ENCODE measurements at places on chromosomes 6 and 20.

- peak; percentile 92 for DNase-seq
Observed at GRCh38 chr6:26532699-26533531, 5.3 kb upstream of the HMGN4 start.

GRCh38 chr6:34196116-34196832, 40.4 kb upstream of the HMGA1 start:
- peak; percentile 83 for DNase-seq

DNA sequence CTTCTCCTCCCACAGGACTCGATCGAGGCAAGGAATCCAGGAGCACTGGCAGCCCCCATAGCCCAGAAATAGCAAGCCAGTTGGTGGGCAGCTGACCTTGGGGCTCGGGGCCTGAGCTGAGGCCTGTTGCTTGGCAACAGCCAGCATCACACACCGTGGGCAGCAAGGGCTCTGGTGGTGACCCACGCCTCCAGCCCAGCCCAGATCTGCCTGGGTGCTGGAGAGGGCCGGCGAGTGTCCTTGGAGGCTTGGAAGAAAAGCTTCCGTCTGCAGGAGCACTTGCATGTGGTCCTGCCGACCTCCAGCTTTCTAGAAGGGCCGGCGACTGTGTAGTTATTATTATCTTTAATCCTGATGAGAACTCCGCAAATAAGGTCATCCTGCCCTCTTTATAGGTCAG, 67.3 kb downstream of the STK35 start:
- DNase-seq, result no peak

DNA sequence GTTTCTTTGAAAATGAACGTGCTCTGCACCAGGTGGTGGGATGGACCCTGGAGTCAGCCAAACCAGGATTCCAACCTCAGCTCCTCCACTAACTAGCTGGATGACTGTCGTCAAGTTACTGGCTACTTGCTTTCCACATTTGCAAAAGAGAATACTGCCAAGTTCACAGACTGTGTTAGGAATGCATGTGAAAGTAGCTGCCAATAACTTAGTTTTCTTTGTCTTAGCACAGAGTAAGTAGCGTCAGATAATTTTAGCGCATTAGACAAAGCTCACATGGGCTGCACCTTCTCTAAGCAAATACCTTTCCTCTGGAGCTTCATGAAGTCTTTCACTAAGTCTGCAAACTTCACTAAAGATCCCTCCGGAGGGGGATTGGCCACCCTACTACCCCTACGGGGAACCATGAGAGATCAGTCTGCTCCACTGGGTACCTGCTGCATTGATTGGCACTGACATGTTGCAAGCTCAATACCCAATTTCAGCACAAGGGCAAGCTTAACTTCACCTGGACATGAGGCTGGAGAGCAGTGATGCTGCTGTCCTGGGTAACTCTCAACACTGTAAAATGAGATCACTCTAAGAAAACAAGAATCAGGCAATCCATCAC, 113.9 kb downstream of the MBOAT1 start:
- DNase-seq, result no peak

GRCh38 chr6:16321826-16322225, 83.4 kb downstream of the GMPR start:
- no peak for DNase-seq

DNA sequence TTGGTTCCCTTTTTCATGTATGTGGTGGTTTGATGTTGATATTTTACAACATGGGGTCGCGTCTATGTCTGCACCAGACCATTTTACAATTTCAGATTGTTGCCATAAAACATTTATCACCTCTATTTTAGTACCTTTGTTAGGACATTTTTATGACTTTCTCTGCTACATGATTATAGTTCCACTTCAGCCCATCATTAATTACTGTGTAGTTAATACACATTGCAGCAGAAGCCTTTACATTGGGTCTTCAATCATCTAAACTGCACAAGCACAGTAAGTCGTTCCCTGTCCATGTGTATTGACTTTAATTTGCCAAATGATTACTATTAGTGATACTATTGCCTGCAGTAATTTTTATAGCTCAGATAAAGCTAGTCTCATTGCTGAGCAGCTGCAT, 15.7 kb upstream of the TMEM217 start:
- no peak for DNase-seq

DNA sequence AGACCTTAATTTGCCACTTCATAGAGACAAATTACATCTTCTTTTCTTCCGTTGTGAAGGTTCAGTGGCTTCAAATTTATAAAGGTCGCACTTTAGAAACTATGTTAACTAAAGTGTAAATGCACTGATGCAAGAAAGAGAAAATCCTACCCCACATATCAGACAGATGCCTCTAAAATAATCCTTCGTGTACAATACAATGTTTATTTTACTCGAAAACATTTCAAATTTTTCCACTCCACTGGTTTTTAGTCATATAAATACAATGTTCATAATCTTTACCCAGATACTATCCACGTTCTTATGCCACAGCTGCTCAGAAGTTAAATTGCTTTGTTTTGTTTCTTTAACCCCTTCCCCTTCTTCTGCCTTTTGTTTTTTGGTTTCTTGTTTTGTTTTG, 140.3 kb upstream of the LAMP5 start:
- no peak for DNase-seq

DNA sequence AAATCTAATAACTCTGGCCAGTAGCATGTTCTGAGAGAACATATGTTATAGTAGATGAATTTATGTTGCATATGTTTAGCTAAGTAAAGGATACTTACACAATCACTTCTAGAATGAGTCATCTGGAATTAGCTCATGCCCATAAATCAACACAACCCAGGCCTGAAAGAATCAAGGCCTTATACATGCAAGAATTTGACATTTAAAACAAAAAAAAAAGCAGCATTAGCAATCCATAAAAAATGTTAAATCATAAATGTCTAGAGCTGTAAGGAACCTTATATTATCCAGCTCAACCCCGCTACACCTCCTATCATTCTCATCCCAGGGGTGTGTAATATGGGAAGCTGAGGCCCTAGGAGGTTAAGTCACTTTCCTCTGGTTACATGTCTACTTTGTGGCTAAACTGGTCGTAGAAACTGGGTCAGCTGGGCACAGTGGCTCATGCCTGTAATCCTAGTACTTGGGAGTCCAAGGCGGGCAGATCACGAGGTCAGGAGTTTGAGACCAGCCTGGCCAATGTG, 105.2 kb upstream of the CARMIL1 start:
- no peak for DNase-seq

GRCh38 chr6:81790034-81790433, 37.6 kb upstream of the TENT5A start:
- DNase-seq, result no peak

DNA sequence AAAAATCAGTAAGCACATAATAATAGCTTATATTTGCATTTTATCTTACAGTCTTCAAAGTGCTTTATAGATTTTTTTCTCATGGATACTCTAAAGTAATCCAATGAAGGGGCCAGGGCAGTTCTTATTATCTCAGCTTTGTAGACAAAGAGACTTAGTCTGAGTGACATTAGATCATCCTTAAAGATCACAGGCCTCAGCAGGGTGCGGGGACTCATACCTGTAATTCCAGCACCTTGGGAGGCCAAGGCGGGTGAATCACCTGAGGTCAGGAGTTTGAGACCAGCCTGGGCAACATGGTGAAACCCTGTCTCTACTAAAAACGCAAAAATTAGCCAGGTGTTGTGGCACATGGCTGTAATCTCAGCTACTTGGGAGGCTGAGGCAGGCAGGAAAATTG, 14.5 kb downstream of the FERMT1 start:
- no peak for DNase-seq

GRCh38 chr6:87976616-87977015, 71.0 kb upstream of the SPACA1 start:
- DNase-seq, result no peak

- no peak for DNase-seq
Observed at GRCh38 chr6:100426241-100426640, 38.5 kb downstream of the SIM1 start.

GRCh38 chr20:49751397-49751736, 37.7 kb upstream of the B4GALT5 start:
- DNase-seq, result no peak

DNA sequence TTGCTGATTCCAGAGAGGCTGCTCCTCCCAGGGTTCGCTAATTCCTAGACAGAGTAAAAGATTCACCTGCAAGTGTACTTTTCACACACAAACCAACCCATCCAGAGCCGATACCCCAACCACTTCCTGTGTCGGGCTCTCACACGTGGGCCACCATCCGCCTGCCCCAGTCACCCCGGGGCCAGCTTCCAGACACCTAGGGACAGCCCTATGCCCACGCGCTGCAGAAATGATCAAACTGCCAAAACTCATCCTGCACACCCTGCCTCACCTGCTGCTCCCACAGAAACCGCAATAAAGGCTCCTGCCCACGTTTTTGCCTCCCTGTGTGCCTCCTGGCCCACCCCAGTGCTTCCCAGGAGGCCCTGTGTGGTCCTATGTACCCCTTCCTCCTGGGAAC, 59.5 kb downstream of the PSMG4 start:
- DNase-seq, result peak; percentile 5

- DNase-seq, result no peak
Observed at GRCh38 chr6:34852406-34853085, 35.3 kb downstream of the TAF11 start.

GRCh38 chr6:99458319-99458718, 33.2 kb upstream of the PNISR start:
- no peak for DNase-seq

GRCh38 chr6:7786214-7786661, 60.3 kb downstream of the BMP6 start:
- DNase-seq, result no peak

GRCh38 chr20:23746321-23746720, 4.4 kb downstream of the CST1 start:
- DNase-seq, result no peak

DNA sequence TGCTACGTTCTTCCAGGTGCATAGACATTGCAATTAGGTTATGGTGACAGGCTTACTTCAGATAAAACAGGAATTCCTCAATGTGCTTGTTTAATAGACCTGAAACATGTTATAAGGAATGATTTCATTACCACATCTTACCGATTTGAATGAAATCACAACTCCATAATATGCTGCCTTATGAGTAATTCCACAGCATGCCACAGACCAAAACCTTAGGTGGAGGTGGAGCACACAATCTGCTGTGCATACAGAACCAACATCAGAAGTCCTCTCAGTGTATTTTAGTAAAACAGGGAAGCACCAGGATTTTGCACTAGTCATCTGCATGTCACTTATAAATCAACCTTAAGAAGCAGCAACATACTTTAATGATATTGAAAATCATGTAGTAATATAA, 148.9 kb upstream of the TSHZ2 start:
- DNase-seq, result no peak

DNA sequence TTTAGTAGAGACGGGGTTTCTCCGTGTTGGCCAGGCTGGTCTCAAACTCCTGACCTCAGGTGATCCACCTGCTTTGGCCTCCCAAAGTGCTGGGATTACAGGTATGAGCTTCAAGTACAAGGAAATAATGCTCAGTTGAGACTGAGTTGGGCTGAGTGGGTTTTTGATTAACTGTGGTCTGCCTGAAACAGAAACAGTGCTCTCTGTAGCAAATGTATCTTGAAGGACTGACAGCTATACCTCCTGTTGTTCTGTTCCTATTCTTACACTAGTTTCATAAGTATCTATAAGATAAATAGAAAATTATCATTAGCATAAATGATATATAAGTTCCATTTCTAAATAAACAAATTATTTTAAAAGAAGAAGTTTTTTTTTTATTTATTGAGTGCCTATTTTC, 142.8 kb upstream of the PTPRK start:
- no peak for DNase-seq

GRCh38 chr20:45346291-45346718, 1.9 kb downstream of the SDC4 start:
- no peak for DNase-seq

GRCh38 chr20:45138561-45139300, 14.5 kb upstream of the WFDC12 start:
- DNase-seq, result peak; percentile 24

- no peak for DNase-seq
Observed at GRCh38 chr20:34058831-34059230, 53.2 kb downstream of the EIF2S2 start.
